ENCODE measurements at places on chromosomes 11 and 22.

GRCh38 chr11:113440816-113441215, 34.4 kb downstream of the DRD2 start:
- no peak for DNase-seq

DNA sequence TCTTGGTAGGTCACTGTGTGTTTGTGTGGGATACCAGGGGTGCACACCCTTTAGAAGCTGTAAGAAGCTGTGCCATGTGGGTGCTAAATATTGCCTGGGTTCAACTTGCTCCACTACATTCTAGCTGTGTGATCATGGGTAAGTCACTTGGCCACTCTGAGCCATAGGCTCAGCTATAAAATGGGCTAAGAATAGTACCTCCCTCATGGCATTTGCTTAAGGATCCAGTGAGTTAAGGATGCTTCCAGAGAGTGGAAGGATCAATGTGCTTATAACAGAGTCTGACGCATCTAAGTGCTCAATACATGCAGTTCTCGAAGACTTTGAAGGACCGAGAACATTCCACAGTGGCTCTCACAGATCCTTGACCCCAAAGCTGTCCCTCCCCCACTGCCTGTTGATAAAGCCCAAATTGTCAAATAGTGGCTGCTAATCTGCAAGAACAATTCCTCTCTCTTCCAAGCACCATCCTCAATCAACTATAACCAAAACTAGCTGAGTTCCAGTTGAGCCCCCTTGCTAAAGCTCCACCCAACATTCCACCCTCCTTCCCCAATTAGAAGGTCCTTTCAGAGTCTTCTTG, 13.2 kb upstream of the TMPRSS6 start:
- DNase-seq = no peak

DNA sequence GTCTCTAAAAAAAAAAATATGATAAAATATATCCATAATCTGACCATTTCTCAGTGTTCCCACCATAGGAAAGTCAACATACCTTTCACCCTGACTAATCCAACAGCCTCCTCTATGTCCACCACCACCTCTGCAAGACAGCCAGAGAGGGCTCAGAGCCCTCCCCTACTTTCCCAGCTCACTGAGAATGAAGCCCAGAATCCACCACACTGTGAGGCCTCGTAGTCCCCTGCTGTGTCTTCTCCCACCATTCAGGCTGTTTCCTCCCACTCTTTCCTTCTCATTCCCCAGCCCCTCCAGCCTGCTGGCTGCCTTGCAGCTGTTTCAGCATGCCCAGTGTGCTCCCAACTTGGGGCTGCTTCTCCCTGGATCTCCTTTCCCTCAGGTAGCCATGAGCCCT, 27.0 kb downstream of the SGSM3 start:
- peak; percentile 65 for DNase-seq

GRCh38 chr11:110761991-110762390, 49.8 kb upstream of the ARHGAP20 start:
- no peak for DNase-seq

GRCh38 chr22:44938886-44939285, 70.9 kb downstream of the PHF21B start:
- no peak for DNase-seq

DNA sequence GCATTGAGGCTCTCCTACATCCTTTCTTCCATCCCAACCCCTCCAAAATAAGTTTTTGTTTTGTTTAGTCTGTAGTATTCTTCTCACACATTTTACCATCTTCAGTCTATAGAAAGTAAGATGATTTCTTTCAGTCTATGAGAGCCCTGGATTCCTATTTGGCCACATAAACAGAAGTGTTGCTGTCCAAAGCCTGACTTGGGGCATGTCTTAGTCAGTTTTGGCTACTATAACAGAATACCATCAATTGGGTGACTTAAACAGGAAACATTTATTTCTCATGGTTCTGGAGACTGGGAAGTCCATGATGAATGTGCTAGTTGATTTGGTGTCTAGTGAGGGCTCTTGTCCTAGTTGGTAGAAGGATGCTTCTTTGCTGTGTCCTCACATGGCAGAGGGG, 146.8 kb upstream of the DDI1 start:
- DNase-seq = no peak

DNA sequence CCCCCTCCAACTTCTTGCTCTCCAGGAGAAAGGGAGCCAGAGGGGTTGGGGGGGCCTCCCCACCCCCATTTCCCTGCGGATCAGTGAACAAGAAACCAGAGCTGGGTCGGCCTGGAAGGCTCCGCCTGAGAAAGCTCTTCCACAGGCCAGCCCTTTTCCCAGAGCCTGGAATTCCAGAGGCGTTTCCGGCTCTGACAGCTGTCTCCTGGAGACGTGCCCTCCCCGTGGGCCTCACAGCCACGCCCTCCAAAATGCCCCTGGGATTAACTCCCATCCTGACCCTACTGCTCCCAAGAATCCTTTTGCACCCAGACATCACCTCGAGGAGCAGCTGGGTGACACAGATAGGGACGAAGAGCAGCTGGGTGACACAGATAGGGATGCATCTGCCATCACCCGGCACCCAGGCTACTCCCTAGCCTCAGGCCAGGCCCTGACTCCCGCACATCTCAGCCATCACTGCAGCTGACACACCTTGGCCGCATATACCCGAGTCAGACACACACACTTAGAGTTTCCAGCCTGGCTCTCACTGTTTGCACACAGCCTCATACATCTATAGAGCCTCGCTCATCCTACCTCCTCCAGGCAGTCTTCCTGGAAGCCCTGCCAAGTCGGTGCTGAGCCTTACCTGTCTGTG, 7.6 kb upstream of the CDC42EP1 start:
- DNase-seq = peak; percentile 85

DNA sequence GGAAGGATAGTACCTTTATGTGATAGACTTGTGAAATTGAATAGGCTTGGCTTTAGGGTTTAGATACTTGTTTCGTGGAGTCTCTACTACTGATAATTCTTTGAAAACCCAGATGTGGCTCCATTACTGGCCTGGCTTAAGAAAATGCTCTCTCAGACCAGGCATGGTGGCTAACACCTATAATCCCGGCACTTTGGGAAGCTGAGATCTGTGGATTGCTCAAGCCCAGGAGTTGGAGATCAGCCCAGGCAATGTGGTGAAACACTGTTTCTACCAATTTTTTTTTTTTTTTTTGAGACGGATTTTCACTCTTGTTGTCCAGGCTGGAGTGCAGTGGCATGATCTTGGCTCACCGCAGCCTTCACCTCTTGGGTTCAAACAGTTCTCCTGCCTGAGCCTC, 40.9 kb downstream of the ATG13 start:
- DNase-seq = no peak

All from fibroblast of skin of back (primary cell).